Stimulated activated CD4-positive, alpha-beta T cell treated with anti-CD3 and anti-CD28 coated beads, Interleukin-1b, Interleukin-23, amount 100 ng/mL, for 48 hours (primary cell): ENCODE measurements at places on chromosomes 11 and 22.

DNA sequence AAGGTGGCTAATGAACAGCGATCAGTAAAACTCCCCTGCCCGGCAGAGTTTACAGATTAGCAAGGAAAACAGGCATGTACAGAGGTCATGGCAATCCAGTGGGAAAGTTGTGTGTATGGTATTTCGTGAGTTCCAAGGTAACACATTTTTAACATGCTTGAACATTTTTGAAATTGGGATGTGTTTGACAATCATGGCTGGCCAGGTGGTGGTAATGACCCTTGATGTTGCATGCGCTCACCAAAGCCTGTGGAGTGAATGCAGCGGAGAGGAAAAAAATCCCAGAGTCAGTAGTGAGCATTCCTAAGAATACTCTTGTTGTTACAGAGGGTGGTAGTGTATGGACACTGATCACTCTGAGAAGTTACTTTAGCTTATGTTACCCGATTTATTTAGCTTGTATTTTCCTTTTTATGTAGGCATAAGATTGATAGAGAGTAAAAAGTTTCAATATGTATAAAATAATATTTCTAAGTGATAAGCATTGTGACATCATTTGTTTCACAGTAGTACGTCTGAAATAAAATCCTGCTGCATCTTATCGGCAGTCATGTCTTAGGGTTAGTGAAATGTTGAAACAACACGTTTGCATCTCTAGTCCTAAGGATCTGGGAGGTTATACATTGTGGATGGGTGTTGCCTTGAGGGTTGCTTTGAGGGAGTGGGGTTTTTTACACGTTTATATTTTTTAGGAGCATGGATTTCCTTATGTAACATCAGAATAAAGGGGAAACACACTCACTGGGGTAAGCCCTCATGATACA, 8.7 kb downstream of the TEAD1 start:
- no peak for DNase-seq

- no peak for DNase-seq
Measured at GRCh38 chr22:29208879-29209623, 3.4 kb downstream of the EMID1 start.

DNA sequence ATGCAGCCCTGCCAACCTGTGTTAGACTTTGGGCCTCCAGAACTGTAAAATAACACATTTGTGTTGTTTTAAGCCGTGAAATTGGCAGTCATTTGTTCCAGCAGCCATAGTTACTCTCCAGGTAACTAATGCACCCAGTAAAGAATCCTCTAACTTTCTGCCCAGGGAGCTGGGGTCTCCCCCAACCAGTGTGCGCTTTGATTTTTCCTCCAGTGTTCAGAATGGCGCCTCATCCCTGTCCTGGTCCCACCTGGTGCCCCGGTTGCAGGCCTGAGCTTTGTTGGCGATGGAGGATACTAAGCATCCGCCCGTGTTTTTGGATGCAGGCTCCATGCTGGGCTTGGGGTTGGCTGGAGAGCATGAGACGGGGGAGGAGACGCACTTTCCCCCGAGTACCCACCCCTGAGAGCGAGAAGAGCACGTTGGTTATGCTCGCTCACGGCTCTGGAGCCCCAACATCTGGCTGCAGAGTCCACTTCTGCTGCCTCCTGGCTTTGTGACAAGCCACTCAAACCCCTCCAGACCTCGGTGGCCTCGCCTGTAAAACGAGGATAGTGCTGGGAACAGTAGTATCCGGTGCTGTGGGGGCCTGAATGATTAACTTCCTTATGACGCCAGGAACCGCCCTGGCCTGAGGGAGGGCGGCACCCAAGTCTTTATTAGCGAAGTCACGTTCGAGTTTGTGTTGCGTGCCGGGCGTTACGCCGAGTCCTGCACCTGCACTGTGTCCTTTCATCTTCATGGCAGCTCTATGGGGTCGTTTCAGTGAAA, 25.8 kb downstream of the MRGPRD start:
- DNase-seq: no peak

GRCh38 chr11:665704-666281, 28.7 kb downstream of the DRD4 start:
- no peak for DNase-seq

- no peak for DNase-seq
Measured at GRCh38 chr22:38021206-38021605, 36.0 kb upstream of the PICK1 start.

- no peak for DNase-seq
Measured at GRCh38 chr22:49756201-49756600, 71.5 kb downstream of the BRD1 start.

- no peak for DNase-seq
Measured at GRCh38 chr11:77037057-77037456, 2.9 kb downstream of the B3GNT6 start.
